ENCODE measurements at places on chromosomes 11 and 22.

DNA sequence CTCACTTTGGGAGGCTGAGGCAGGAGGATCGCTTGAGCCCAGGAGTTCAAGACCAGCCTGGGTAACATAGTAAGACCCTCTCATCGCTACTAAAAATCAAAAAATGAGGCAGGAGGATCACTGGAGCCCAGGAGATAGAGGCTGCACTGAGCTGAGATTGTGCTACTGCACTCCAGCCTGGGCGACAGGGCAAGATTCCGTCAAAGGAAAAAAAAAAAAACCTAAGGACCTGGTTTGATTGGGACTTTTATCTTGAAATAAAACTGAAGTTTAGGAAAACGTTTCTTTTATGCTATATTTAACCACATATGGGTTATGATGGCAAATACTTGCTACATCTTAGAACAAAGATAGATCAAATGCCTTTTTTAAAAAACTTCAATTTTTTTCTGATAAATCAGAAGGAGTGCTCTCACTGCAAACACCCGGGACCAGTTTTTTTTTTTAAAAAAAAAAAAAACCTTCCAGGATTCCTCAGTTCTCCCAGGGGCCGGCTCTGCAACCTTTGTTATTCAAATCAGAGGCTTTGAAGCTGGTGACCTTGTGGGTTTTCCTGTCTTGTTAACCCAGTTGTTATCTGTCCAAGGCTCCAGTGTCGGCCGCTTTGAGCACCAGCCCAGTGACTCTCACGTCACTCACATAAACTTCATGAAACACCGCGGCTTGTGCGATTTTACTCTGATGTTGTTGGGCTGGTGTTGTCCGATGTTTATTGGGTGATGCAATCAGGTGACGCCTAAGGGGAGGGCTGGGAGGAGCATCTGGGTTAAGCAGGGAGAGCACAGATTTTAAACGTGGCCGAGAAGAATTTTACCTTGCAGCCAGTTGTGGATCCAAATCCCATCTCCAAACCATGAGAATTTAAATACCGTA lies 24.7 kb upstream of the SLC22A12 start:
- DNase-seq = peak; percentile 83

- DNase-seq = no peak
Measured at GRCh38 chr22:24944217-24944937, 2.1 kb downstream of the LHFPL7 start.

DNA sequence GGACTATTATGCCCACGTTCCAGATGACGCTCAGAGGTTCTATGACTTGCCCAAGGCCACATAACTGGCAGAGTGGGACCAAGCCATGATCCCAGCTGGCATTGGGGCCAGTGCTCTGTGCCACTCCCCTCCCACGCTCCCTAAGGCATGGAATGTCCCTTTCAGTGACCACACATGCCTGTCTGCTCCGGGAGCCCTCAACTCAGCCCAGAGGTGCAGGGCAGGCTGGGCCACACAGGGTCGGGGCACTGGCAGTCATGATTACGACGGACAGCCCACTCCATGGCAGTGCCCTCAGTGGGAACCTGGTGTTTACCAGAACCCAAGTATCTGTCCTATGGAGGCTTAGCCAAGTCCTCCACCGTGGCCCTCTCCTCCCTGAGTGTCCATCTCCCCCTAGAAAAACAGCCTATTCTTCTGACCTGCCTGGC lies 10.0 kb downstream of the RHBDD3 start:
- DNase-seq = no peak

GRCh38 chr11:133993921-133994320 lies 37.2 kb upstream of the IGSF9B start:
- no peak for DNase-seq

DNA sequence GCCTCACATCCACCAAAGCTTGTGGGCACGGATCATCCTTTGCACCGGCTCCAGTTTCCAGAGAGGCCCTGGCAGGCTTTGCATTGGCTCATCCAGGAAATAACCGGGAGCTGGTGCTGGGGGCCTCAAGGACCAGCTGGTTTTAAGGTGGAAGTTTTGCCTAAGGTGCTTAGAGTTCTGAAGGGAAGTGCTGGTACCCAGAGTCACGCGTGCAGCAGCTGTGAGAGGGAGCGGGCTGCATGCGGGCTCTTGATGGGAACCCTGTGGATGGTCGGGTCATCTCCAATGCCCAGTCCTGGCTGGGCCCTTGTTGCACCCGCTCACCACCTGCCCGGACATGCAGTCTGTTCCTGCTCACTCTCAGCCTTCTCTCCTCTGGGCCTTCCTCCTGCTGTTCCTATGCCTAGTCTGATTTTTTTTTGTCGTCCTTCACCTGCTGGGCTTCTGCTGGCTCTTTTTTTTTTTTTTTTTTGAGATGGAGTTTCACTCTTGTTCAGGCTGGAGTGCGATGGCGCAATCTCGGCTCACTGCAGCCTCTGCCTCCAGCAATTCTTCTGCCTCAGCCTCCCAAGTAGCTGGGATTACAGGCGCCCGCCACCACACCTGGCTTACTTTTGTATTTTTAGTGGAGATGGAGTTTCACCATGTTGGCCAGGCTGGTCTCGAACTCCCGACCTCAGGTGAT lies 24.0 kb upstream of the PRR5 start:
- DNase-seq = no peak

All from cardiac fibroblast (primary cell).